ENCODE measurements at places on chromosomes 4 and X. TPM values are rescaled to one million over a fixed set of nuclear protein-coding genes. Genes with fewer than 3 reads are reported as not detected.

Gene SPIN3
- 34.1 TPM for total RNA-seq

Gene CDX4
- not detected for total RNA-seq

Gene SHROOM4
- 3.0 TPM for total RNA-seq

Gene IL1RAPL2
- total RNA-seq, result 6.5 TPM

Gene LAGE3
- total RNA-seq, result 16.1 TPM

Gene SSX3
- total RNA-seq, result not detected

Gene REELD1
- not detected for total RNA-seq

Gene ARHGEF6
- total RNA-seq, result 26.8 TPM

Gene NLGN4X
- total RNA-seq, result 71.3 TPM

Gene TRPC3
- total RNA-seq, result 14.5 TPM

Gene TBL1X
- total RNA-seq, result 7.2 TPM

Gene PDHA1
- 78.9 TPM for total RNA-seq

Gene EREG
- under 0.01 TPM for total RNA-seq

Gene NALF2
- 5.1 TPM for total RNA-seq

Gene RHOXF1
- not detected for total RNA-seq

Gene ALB
- total RNA-seq, result 0.46 TPM

Gene CCDC160
- total RNA-seq, result 8.5 TPM

Gene P2RY4
- total RNA-seq, result not detected

Gene ADH4
- total RNA-seq, result not detected

Gene SATL1
- total RNA-seq, result 2.5 TPM

Gene FHIP1A
- 2.1 TPM for total RNA-seq

Gene MAGEE2
- total RNA-seq, result 4.2 TPM

Gene GYPB
- total RNA-seq, result 2.3 TPM

Gene LINC00632
- 79.8 TPM for total RNA-seq

Gene SLC49A3
- total RNA-seq, result 0.92 TPM

Gene CENPVL1
- total RNA-seq, result 6.7 TPM

Gene UGT2A1
- total RNA-seq, result not detected

Gene SLC10A3
- 3.5 TPM for total RNA-seq

Gene NWD2
- total RNA-seq, result 14.8 TPM

Gene CLDN22
- not detected for total RNA-seq

Gene ENAM
- not detected for total RNA-seq

Gene SLC6A14
- total RNA-seq, result not detected

Gene COL25A1
- 62.1 TPM for total RNA-seq

Gene LRIT3
- 0.23 TPM for total RNA-seq

Gene KCTD8
- 9.5 TPM for total RNA-seq

Gene MAOB
- 12.9 TPM for total RNA-seq

Gene CLNK
- total RNA-seq, result not detected

Gene APEX2
- total RNA-seq, result 3.2 TPM

Gene GALNTL6
- total RNA-seq, result 68.5 TPM

Gene HMX1
- total RNA-seq, result 0.46 TPM

Gene MAGEC1
- not detected for total RNA-seq

Gene PNMA6A
- total RNA-seq, result 26.5 TPM

Gene TEX13B
- not detected for total RNA-seq

Gene KLKB1
- 0.69 TPM for total RNA-seq

Gene SFRP2
- total RNA-seq, result 4.8 TPM

Gene ADH1B
- total RNA-seq, result 0.23 TPM

Gene JADE3
- total RNA-seq, result 9.5 TPM

Gene HHIP
- 5.1 TPM for total RNA-seq

Gene ELF4
- 0.23 TPM for total RNA-seq

Gene KDR
- total RNA-seq, result 18.7 TPM

Gene TLL1
- 4.6 TPM for total RNA-seq

Gene MAMLD1
- 4.2 TPM for total RNA-seq

Gene SAP30
- 17.5 TPM for total RNA-seq

Gene PF4V1
- total RNA-seq, result 1.6 TPM

Gene PAK3
- 204 TPM for total RNA-seq

Gene XG
- total RNA-seq, result not detected

Gene FRMPD4
- 14.3 TPM for total RNA-seq

Gene FGB
- not detected for total RNA-seq

Gene CAMK2D
- total RNA-seq, result 165 TPM
